Hypothalamus (tissue), 51 donors: ENCODE measurements at places on chromosomes 1 and 21.

DNA sequence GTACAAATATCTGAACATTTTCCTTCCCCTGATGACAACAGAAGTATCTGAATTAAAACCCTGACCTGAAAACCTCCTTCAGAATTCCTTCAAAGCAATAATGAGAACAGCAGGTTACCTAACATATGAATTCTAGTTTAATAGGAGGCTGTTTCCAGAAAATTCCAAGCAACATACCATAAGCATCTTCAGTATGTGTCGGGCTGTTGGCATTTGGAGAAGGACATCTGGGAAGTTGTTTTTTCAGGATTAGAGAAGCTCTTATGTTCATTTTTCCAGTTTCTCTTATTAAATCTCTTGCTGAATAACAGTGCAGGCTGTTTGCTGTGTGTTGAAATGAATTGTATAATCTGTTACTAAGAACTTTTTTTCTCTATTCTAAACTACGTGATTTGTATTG lies 101.5 kb downstream of the PLA2G4A start:
- DNase-seq, result no peak

- no peak for DNase-seq
Measured at GRCh38 chr1:13535227-13535626, 21.4 kb upstream of the LRRC38 start.

DNA sequence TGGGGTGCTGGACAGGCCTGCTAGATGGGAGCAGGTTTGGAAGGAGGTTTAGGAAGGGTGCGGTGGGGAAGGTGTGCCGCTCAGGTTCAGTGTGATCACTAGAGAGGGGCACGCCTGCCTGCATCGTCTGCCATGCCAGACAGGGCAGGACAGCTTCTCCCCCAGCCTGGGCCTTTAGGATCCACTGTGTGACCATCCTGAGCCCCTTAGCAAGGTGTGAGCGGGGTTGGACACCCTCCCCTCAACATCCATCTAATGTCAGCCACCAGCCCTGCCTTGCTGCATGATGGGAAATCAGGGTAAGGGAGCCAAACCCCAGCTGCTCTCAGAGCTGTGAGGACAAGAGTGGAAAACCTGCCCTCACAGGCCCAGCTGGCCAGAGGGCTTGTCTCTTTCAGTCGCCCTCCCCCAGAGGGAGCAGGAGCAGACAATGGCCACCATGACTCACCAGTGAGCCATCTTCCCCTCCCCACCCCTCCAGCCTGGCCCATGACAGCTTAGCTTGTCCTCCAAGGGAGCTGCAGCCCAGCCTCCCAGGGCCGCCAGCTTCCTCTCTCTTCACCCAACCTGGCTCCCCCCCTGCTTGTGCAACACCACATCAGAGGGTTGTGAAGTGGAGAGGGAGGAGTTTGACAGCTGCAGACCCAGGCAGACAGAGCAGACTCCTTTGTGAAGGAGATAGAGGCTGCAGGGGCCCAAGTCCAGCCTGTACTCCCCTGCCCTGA lies 37.0 kb downstream of the NUAK2 start:
- DNase-seq, result peak; percentile 64

DNA sequence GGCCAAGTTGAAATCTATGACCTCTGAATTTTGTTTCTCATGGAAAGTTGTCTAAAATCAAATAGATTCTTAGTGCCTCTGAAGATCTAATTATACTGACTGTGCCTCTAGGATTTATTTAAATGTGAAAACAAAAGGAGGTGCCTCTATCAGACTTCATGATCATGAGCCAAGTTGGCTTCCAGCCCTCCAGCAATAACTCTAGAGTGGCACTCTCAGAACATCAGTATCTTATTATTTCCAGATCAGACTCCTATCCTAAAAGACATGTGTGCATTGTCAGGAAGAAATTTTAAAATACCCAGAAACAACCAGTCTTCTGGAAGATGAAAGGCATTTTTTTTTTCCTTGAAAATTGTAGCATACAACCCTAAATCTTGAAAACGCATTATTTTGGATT lies 368.0 kb downstream of the PDE4B start:
- DNase-seq, result no peak

GRCh38 chr1:188652678-188653077 lies 1823.9 kb downstream of the PLA2G4A start:
- no peak for DNase-seq

DNA sequence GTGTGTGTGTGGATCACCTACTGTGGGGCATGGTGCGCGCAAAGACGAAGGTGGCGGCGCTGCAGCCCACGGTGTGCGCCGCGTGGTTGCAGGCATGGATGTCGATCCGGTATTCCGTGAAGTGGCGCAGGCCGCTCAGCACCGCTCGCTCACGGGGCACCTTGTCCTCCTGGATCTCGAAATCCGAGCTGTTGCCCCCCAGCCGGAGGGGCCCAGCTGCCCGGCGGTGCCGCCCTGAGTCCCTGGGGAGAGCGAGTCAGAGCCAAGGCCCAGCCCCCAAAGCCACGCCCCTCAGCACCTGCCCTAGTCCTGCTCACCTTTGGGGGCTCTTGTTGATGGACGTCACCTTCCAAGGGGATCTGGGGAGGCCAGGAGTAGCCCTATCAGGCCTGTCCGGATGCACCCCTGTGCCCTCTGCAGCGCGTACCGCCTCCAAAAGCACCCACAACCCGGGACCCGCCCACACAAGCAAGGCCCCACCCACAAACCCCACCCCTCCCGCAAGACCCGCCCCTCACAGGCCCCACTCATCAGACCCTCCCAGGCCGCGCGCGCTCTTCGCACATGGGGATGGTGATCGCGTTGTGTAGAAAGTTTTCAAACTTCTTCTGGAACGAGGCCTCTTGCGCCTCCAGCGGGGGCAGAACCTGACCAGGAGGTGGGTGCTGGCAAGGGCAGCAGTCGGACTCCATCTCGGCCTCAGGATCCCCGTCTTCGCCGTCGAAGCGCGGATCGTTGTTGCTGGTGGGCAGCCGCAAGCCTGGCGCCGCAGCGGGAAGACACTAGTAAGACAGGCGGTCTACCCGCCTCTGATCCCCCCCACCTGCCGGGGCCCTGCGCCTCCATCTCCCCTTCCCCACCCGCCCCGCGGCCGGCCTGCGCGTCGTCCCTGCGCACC lies 13.6 kb downstream of the INSRR start:
- no peak for DNase-seq

DNA sequence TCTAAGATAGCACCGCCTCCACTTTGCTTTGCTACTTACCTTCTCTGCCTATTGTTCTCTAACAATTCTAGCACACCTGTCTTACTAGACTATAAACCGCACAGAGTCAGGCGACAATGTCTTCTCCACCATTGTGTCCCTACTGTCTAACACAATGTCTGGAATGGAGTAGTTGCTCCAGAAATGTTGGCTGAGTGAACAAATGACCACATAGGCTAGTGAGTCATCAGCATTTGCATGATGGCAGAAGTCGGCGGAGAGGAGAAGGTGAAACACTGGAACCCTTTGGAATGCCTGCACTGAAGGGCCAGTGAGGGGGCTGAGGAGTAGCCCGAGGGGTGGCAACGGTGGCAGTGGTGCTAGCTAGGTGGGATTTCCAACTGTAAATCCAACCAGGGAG lies 14.0 kb upstream of the PABPC4 start:
- no peak for DNase-seq

GRCh38 chr21:37436174-37436573 lies 69.6 kb downstream of the DYRK1A start:
- no peak for DNase-seq

DNA sequence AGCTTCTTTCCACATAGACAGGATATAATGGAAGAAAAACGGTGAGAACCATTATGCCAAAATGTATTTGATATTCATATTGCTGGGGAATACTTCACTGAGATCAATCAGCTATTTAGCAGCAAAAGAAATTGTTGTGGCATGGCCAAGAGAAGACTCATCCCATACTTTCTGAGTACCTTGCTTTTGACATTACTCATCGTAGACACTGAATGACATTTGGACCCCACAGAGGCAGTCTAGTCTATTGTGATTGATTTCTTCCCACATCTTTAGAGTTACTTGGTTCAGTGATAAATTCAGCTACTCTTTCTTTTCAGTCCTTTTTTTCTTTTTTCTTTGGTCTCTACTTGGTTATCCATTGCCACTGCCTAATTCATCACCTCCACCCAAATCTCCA lies 22.1 kb downstream of the ATP1B1 start:
- DNase-seq, result no peak

GRCh38 chr1:3573500-3573899 lies 37.8 kb downstream of the MEGF6 start:
- peak; percentile 19 for DNase-seq
